ENCODE measurements at places on chromosomes 4 and X. TPM values are rescaled to one million over a fixed set of nuclear protein-coding genes. Genes with fewer than 3 reads are reported as not detected.

- no peaks in the 10 kb centered on the region for H3K36me3 ChIP-seq
- no peak for DNase-seq
- H3K27me3 ChIP-seq, result peaks cover 13% of the 10 kb centered on the region
- no peak overlapping the region for H3K4me3 ChIP-seq
- no peak overlapping the region for H3K27ac ChIP-seq
Measured at GRCh38 chr4:78213218-78213617, 156.1 kb downstream of the FRAS1 start.

SLITRK2 gene
- total RNA-seq, result not detected

GRCh38 chr4:75629239-75629638 lies 1.1 kb downstream of the CDKL2 start:
- H3K27ac ChIP-seq, result no peak overlapping the region
- peak overlapping the region; percentile 31 for H3K4me3 ChIP-seq
- DNase-seq, result no peak
- no peaks in the 10 kb centered on the region for H3K36me3 ChIP-seq
- H3K27me3 ChIP-seq, result peaks cover 2% of the 10 kb centered on the region

DNA sequence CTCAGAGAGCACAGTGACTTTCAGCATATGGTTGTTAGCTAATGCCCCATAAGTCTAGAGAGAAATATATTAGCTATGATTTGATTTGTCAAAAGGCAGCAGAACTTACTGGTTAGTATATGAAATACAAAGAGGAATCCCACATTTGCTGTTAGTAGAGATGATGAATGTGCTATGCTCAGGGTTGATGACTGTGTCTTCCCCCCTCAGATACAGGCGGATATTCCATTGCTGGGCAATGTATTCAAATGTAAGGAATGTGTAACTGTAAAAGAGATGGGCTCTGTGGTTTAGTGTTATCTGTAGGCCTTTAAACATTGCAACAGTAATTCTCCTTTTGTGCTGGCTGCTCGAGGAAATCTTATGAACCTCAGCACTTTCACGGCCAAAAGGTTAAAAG lies 528.9 kb upstream of the ARX start:
- no peaks in the 10 kb centered on the region for H3K27me3 ChIP-seq
- no peaks in the 10 kb centered on the region for H3K36me3 ChIP-seq
- no peak overlapping the region for H3K27ac ChIP-seq
- H3K4me3 ChIP-seq, result no peak overlapping the region

PNMA3 gene
- 5.7 TPM for total RNA-seq

GRCh38 chr4:168880072-168880675 lies 129.9 kb downstream of the CBR4 start:
- H3K27ac ChIP-seq, result no peak overlapping the region
- no peak overlapping the region for H3K4me3 ChIP-seq
- H3K36me3 ChIP-seq, result no peaks in the 10 kb centered on the region

DNA sequence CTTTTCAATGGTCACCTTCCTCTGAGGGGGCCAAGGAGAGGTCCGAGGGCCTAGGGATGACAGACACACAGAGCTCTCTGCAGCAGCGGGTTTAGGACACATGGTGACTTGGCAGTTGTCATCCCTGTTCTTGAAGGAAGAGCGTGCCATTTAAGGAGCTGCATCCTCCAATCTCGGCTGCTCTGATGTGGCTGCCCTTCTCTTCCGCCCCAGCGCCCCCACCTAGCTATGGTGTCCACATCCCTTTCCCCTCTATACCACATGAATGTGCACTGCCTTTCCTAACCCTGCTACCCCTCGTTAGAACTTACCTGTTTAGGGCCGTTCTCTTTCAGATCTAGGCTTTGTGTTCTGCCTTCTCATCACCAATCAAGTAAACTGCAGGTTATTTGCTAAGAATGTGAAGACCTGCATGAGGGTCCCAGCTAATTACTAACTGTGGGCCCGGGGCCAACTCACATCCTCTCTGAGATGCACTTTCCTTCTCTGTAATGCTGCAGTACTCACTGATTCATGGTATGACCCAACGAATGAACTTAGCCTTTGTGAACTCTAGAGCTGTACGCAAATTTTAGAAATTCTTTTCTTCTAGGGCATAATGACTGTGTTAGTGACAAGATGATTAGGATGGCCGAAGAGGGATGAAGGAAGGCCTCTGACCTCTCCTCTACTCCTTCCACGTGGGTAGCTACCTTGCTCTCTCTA lies 38.2 kb downstream of the CHST7 start:
- H3K36me3 ChIP-seq, result peaks cover 4% of the 10 kb centered on the region
- peak overlapping the region; percentile 70 for H3K4me3 ChIP-seq
- peaks cover 29% of the 10 kb centered on the region for H3K4me1 ChIP-seq
- H3K27ac ChIP-seq, result peak overlapping the region; percentile 80
- peaks cover 2% of the 10 kb centered on the region for H3K27me3 ChIP-seq
- DNase-seq, result peak; percentile 66

DNA sequence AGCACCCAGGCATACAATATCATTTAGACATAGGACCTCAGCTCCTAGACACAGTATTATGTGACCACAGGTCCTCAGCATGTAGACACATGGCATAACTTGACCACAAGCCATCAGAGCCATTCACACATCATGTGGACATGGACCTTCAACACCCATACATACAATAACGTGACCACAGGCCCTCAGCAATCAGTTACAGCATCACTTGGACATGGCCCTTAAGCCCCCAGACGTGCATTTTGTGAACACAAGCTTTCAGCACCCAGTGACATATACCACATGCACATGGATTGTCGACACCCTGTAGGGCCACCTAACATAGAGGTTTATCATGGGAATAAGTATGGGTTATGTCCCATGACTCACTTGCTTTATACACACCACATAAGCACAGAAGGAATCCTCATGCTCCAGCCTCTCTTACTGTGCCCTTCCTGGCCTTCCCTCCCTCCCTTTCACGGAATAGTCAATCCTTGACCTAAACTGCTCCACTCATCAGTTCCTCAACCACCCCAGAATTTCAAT lies 1.9 kb downstream of the TSPYL2 start:
- H3K27me3 ChIP-seq, result no peaks in the 10 kb centered on the region
- peaks cover 6% of the 10 kb centered on the region for H3K36me3 ChIP-seq
- H3K27ac ChIP-seq, result no peak overlapping the region
- peaks cover 28% of the 10 kb centered on the region for H3K4me1 ChIP-seq

- peaks cover 10% of the 10 kb centered on the region for H3K4me1 ChIP-seq
- peaks cover 20% of the 10 kb centered on the region for H3K36me3 ChIP-seq
- DNase-seq, result no peak
- no peak overlapping the region for H3K4me3 ChIP-seq
- H3K27me3 ChIP-seq, result no peaks in the 10 kb centered on the region
- H3K27ac ChIP-seq, result no peak overlapping the region
Measured at GRCh38 chrX:48578661-48579128, 4.4 kb downstream of the RBM3 start.

DNA sequence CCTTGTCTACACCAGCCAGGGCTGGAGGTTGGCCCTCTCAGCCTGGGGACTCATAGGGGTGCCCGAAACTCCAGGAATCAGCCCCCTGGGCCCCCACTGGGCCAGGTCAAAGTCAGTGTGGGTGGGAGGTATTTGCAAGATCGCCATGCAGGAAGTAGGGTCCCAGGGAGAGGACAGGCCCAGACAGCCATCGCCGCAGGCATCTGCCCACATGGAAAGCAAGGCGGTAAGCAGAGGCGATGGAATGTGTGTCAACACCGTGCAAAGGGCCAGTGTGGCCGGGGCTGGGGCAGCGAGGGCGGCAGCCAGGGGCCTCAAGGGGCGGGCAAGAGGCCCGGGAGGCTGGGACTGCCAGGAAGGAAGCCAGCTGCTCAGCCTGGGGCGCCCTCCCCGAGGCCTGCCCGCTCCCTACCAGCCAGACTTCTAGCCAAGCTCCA lies 19.3 kb upstream of the DUSP9 start:
- no peaks in the 10 kb centered on the region for H3K36me3 ChIP-seq
- no peaks in the 10 kb centered on the region for H3K4me1 ChIP-seq
- no peak overlapping the region for H3K27ac ChIP-seq
- no peak overlapping the region for H3K4me3 ChIP-seq
- H3K27me3 ChIP-seq, result peaks cover 3% of the 10 kb centered on the region

NLGN4X gene
- not detected for total RNA-seq

NOX1 gene
- not detected for total RNA-seq

F9 gene
- not detected for total RNA-seq

- H3K4me3 ChIP-seq, result no peak overlapping the region
- no peaks in the 10 kb centered on the region for H3K36me3 ChIP-seq
- no peak for DNase-seq
- H3K27ac ChIP-seq, result no peak overlapping the region
Measured at GRCh38 chr4:181529537-181529936, 713.7 kb upstream of the TENM3 start.

Data from activated naive CD8-positive, alpha-beta T cell treated with anti-CD3 and anti-CD28 coated beads, Interleukin-2, amount 10 ng/mL, durations not matched to agents 7 days and 5 days (primary cell).